ENCODE measurements at places on chromosomes 2 and 18. TPM values are rescaled to one million over a fixed set of nuclear protein-coding genes. Genes with fewer than 3 reads are reported as not detected.

The TSGA10 gene
- 4.3 TPM for total RNA-seq

The NCKAP5 gene
- under 0.01 TPM for total RNA-seq

The SLC40A1 gene
- total RNA-seq, result 1.7 TPM

The UGT1A8 gene
- not detected for total RNA-seq

The INHBB gene
- total RNA-seq, result not detected

The DAW1 gene
- total RNA-seq, result 6.5 TPM

The LRATD1 gene
- total RNA-seq, result 1.3 TPM

The SEMA4C gene
- total RNA-seq, result 27.1 TPM

The POMC gene
- 4.0 TPM for total RNA-seq

The SAG gene
- not detected for total RNA-seq

The HOXD10 gene
- not detected for total RNA-seq

The PER2 gene
- 1.0 TPM for total RNA-seq

The CCT7 gene
- 493 TPM for total RNA-seq

The LDLRAD4 gene
- not detected for total RNA-seq

The MOB1A gene
- total RNA-seq, result 63.6 TPM

The SLC35F5 gene
- 30.1 TPM for total RNA-seq

The MAPK4 gene
- total RNA-seq, result not detected

The CRYBA2 gene
- not detected for total RNA-seq

The MEP1B gene
- not detected for total RNA-seq

The M1AP gene
- not detected for total RNA-seq

The PAX3 gene
- total RNA-seq, result not detected

The MARCHF4 gene
- total RNA-seq, result 1.2 TPM

The UGT1A10 gene
- not detected for total RNA-seq

The CHMP1B gene
- total RNA-seq, result 25.6 TPM

The GNLY gene
- total RNA-seq, result not detected

The TEX44 gene
- not detected for total RNA-seq

The SOWAHC gene
- 5.0 TPM for total RNA-seq

The CYS1 gene
- 0.30 TPM for total RNA-seq

The CFAP65 gene
- not detected for total RNA-seq

The TBC1D8 gene
- total RNA-seq, result 4.4 TPM

The XIRP2 gene
- 0.17 TPM for total RNA-seq

Data from bronchus fibroblast of lung (primary cell).